ENCODE measurements at places on chromosomes 1 and 21.

DNA sequence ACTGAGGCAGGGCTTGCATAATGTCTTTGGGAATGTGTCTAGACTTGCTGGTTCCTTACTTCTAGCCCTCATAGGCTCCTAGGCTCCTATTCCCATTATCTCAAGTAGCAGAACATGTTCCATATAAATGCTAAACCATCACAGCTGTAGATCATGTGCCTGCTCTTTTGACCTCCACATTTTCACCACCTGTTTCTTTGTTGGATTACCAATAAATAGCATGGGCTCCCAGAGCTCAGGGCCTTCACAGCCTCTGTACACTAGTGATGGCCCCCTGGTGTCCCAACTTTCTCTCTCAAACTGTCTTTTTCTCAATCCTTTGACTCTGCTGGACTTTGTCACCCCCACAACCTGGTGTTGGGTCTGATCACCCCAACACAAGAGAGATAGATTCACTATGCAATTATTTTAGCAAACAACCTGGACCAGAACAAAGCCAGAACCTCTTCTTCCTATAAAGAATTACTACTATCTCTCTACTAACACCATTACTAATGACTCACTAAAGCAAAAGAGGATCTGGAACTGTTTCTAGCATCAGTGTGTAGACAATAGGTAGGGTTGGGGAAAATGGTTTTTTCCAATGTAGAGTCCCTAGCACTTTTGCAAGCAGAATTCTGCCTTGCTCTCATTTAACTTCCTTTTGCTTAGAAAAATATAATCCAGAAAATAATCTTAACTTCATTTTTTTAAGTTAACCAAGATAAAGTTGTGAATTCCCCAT, 51.7 kb downstream of the WLS start:
- DNase-seq: no peak

DNA sequence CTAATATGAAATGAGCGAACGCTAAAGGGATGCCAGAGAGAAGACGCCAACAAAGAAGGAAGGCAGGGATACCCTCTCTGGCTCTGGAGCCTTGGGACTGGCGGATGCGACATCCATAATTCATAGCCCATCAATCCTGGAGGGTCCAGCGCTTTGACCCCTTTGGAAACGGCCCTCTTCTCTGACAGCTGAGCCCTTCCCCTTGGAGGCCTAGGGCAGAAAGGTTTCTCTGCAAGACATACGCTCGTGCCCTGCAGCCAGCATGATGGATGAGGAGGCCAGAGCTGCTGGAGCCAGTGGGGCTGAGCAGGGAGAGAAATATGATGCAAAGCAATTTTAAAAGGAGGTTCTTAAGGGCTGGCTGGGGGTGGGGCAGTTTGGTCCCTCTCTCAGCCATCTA, 22.2 kb downstream of the OPTC start:
- DNase-seq: no peak

GRCh38 chr1:60978421-60979357, 103.7 kb upstream of the NFIA start:
- DNase-seq: peak; percentile 20

DNA sequence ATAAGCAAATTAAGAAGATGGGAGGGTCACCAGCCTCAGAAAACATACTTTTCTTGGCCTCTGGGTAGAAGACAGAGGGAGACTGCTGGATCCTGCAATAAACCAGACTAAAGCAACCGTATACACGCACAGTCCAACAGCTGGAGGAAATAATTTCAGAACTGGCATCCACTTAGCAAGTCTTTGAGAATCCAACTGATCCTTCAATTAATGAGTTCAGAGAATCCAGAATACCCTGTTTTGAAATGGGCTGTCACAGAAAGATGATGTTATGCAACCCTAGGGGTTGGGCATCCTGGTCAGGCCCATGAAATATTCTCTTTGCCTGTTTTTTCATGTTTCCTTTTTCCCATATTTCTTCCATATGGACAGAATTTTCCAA, 134.0 kb upstream of the MAGI3 start:
- no peak for DNase-seq

DNA sequence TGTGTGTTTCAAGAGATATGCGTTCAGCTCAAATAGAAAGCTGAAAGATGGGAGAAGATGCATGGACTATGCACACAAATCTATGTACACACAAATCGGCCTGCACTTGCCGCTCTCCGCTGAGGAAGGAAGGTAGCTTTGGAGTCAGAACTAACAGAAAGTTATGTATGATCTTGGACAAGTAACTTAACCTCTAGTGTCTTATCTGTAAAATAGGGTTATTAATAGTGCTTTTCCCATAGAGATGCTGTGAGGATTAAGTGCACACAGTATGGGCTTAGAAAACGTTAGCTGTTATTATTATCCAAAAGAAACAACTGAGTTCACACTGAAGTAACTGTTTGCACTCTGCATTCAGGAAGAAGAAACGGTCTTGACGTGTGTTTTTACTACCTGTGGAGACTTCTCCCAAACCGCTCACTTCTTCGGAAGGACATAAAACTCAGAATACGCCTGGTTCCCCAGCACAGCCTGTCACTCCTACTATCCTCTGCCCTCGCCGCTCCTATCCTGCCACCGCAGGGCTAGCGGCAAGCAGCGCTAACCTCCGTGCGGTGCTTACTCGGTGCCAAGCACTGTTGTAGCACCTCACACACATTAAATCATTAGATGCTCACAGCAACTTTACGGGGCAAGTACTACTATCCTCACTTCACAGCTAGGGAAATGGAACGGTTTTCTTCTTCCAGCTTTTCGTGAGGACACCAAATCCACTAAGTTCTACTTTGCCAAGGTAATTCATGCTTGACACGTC, 1.3 kb downstream of the TGFBR3 start:
- DNase-seq: peak; percentile 64

DNA sequence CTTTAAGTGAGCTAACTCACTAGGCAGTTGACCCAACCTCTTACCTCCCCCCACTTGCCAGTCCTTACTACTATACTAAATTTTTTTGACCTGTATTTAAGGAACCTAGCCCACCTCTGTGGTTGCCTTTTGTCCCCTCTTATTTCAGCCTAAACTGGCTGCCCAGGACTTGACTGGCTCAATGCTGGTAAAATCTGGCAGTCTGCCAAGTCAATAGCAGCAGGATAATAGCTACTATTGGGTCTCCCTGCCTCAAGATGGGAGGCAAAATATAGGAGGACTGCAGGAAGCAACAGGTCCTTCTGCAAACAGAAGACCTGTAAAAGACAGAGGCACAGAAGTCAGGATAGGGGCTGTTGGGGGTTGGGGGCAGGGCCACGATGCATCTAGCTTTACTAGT, 144.2 kb upstream of the POGK start:
- no peak for DNase-seq

DNA sequence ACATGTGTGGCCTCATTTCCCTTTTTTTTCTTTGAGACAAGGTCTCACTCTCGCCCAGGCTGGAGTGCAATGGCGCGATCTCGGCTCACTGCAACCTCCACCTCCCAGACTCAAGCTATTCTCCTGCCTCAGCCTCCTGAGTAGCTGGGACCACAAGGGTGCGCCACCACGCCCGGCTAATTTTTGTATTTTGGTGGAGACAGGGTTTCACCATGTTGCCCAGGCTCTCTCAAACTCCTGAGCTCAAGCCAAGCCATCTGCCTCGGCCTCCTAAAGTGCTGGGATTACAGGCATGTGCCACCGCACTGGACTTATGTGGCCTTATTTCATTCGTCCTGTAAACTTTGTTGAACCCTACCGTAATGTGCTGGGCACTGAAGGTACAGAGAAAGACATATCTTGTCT, 569 bp upstream of the WARS2 start:
- peak; percentile 28 for DNase-seq

DNA sequence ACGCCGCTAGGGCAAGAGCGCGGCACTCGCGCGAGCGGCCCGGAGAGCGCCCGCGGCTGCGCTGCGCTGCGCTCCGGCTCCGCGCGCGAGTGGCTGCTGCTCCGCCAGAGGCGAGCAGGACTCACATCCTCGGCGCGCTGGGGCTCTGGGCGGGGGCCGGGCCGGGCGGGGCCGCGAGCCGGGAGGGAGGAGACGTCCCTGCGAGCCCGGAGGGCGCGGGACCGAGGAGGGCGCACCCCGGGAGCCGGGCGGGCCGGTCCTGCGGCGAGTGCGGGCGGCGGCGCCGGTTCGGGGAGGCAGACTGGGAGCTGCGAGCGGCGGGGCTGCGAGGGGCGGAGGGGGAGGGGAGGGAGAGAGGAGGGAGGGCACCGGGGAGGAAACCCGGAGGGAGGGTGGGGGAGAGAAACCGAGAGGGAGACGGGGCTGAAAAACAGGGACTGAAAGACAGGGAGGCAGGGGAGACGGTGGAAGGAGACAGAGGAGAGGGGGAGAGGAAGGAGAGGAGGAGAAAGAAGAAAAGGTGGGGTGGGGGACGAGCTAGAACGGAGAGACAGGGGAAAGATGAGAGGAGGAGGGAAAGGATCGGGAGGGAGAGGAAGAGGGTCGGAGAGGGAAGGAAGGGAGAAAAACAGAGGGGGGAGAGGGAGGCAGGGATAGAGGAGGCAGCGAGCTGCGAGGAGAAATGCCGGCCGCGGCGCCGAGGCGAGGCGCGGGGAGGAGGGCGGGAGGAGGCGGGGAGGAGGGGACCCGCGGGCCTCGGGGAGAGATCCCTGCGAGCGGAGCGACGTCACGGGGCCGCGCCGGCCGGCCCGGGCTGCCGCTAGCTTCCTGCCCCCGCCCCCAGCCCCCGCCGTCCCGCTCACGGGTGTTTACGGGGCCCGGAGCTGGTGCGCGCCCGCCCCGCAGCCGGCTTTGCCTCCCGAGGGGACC, at the start of gene CAMK2N1:
TSS of gene CAMK2N1 (minus strand) at position 684 of the 930 bp plus-strand sequence. CDS start 831 bp downstream, outside the sequence.
- peak; percentile 76 for DNase-seq

DNA sequence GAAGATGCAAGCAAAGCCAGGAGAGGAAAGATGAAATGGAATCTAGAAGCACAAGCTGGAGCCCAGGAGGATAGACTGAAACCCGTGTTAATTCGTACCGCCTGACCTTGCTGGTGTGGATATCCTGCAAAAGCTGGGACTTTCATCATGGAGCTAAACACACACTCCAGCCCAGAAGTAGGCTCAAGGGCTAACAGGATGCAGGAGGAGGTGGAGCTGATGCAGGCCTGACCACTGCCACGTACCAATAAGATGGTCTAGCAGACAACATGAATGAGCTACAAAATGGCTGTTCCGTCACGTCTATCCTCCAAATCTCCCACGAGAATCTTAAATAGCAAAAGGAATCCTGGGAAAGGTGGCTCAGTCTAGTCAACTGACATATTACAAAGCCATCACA, 270.3 kb downstream of the SDCCAG8 start:
- DNase-seq: no peak

GRCh38 chr21:42538479-42539275, 25.0 kb downstream of the SLC37A1 start:
- no peak for DNase-seq

DNA sequence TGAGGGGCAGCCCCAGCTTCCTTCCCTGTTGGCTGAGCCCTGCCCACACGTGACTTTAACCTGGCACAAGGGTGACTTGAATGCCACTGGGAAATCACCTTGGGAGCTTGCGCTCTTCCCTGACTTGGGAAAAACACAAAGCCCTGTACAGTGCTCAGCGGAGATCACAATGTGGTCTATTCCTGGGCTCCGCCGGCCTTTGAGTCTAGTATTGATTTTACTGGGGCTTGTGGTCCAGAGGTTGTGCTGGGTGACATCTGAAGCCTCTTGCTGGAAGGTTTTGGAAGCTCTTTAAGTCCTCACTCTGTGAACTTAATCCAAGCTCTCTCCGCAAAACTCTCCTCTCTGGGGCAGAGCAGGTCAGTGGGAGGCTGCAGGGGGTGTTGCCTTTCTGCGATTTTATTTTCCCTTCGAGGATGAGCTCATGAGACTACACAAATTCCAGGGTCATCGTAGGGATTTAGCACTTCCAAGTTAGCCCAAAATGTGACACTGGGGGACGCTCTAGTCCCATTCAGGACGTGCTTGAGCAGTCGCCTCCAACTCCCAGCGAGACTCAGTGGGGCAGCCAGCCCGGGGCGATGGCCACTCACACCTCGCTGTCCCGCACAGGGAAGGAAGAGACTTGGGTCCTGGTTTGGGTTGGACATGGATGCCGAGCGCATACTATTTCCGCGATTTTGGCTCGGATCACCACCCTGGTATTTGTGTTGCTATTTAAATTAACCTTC, 291.9 kb upstream of the AJAP1 start:
- no peak for DNase-seq

- no peak for DNase-seq
Measured at GRCh38 chr21:41928621-41929220, 25.1 kb downstream of the C2CD2 start.

DNA sequence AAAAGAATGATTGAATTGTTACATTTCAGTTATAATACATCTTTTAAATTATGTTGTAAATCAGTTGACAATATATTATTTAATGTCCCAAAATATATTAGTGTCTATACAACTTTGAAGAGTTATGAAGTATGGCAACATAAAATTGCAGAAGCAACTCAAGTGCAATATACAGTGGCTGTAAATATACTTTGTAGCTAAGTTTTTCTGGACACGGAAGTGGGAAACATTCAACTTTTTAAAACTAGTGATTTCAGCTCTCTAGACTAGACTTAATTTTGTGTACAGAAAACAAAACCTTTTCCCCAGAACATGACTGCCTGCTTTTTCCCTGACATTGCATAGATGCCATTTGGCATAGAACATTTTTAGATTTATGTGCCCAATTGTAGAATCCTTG, 29.5 kb upstream of the ABCG1 start:
- no peak for DNase-seq

DNA sequence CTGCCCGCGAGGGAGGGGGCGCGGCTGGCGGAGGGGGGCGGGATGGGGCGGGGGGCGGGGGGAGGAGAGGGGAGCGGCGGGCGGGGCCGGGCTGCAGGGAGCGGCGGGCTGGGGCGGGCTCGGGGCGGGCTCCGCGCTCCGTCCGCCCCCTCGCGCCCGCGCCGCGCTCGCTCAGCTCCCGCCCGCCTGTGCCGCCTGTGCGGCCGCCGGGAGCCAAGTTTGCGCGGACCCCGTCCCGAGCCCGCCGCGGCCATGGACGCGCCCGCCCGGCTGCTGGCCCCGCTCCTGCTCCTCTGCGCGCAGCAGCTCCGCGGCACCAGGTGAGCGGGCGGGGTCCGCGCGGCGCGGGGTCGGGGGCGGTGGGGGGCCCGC, at the start of gene GABRD:
TSS of gene GABRD (plus strand) at position 174 of the 372 bp plus-strand sequence. CDS start at position 253, 79 bp downstream.
- no peak for DNase-seq

GRCh38 chr1:223794136-223794880, 51.4 kb downstream of the TP53BP2 start:
- no peak for DNase-seq

GRCh38 chr1:78668427-78668826, 18.8 kb downstream of the IFI44 start:
- DNase-seq: no peak

GRCh38 chr1:179385510-179385909, 19.7 kb downstream of the AXDND1 start:
- DNase-seq: no peak

GRCh38 chr1:173253046-173253445, 45.9 kb upstream of the TNFSF4 start:
- DNase-seq: no peak

All from psoas muscle (tissue), 8 donors.